ENCODE measurements at places on chromosomes 5 and 9.

DNA sequence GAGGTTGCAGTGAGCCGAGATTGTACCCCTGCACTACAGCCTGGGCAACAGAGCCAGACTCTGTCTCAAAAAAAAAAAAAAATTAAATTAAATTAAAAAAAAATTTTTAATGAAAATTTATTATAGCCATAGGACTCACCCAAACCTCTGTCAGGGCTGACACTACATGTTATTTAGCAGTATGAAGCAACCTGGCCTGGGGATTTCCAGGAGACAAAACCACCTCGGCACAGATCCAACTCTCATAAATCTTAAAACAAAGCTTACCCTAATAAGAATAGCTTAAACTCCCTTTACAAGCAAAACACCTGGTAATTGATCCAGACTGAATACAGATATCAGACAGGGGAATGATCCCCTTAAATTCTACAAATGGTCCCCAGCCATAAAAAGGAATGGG, 38.4 kb downstream of the PPP1R2B start:
- DNase-seq = no peak

DNA sequence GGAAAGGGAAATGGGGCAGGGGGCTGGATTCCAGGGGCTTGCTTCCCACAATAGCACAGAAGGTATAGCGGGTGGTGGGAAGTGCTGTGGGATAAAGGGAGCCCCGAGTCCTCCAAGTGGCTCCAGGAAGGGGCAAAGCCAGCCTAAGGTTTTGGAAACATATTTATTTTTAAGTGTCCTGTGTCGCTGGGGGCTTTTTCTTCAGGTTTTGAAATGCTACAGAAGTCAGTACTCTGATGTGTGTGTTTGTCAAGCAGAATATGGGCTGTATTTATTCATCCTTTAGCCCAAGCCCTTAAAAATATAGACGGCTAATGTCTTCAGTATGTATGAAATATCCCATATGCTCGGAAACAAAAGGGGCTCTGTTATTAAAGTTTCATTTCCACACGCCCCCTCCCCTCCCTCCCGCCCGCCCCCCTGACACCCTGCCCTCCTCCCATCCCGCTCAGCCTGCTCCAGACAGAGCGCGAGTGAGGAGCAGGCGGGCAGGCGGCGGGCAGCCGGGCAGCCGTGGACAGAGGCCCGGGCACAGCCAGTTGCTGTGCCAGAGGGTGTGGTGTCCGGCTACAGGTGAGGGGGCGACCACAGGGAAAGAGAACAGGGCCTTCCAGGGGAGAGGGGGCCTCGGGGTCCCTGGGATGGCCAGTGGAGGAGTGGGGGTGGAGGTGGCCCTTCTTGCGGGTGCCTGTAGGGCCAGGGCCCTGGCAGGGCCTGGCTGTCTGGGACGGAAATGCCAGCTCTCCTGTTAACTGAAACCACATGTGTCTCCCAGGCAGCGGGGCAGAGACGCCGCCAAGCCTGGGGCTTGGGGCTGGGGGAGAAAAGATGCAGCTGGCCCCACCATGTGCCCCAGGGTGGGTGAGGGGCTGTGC, 39.6 kb upstream of the SYNPO start:
- DNase-seq = no peak

DNA sequence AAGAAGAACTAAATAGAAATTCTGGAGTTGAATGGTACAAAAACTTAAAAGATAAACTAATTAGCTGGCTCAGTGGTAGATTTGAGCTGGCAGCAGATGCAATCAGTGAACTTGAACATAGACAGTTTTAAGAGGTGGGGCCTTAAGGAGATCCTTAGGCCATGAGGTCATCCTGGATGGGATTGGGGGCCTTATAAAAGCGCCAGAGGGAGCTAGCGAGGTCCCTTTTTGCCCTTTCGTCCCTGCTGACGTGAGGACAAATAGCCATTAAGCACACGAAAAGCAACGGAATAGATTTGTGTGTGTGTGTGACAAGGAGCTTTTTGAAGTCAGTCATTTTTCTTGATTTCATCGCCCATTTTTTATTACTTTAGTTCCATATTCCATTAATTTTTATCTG, 83.3 kb downstream of the ZNF354C start:
- DNase-seq = peak; percentile 45

GRCh38 chr9:14007190-14007769, 306.7 kb downstream of the NFIB start:
- DNase-seq = no peak

GRCh38 chr5:72503888-72504491, 3.2 kb downstream of the ZNF366 start:
- no peak for DNase-seq

- no peak for DNase-seq
Measured at GRCh38 chr5:122997294-122997693, 39.2 kb downstream of the PPIC start.

DNA sequence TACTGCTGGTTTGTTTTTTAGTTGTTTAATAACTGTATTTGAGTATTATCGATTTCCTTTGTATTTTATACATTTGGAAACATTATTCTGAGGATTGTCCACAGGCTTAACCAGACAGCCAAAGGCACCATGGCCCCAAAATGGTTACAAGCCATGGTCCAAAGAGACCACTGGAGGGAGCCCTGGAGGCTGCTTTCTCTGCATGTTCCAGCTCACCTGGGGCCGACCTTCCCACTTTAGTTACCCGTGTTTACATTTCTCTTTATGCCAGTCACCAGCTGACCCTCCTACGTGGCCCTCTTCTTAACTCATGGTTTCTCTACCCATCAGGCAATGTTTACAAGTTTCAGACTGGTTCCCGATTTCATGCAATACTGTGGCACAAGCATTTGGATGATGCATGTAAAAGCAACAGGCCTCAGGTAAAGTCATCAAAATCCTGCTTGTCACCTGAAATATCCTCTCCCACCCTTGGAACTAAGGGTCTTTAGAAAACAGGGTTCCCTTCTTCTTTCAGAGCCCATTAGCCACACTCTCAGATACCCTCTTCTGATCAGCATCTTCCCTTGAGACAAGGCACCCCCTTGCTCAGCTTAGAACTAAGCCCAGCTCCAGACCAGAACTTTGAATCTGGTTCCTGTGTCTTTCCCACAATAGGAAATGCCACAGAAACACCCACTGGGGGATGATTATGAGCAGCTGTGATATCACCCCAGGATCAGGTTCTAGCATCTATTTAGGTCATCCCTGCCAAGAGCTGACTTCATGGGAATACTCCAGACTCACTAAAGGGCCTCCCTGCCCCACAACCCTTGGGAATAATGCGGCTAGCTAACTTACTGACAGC, 49.9 kb upstream of the GARNL3 start:
- peak; percentile 79 for DNase-seq

DNA sequence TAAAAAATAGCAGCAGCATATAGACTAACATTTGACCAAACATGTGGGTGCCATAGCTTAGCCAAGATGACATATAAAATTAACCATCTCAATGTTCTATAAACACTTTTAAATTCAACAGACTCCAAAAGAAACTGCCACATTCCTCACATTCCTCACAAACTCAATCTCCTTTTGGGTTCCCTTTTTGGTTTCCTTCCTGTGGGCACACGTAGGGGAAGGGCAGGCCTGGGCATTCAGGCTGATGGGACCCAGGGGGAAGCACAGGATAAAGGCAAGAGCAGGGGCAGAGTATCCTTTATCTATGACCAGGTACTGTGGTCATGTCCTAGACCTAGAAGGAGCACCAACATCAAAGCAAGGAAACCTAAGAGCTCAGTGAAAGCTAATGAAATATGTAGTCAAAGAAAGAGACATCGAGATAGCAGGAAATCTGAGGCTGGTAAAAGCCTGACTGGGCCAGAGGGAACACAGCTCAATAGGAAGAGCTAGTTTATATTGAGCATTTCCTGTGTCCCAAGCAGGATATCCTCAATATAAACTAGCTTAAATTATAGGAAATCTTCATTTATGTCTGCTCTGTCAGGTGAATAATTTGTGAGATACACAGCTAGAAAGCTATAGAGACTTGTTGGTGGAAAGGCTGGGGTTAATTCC, 13.6 kb upstream of the ERAP1 start:
- no peak for DNase-seq

DNA sequence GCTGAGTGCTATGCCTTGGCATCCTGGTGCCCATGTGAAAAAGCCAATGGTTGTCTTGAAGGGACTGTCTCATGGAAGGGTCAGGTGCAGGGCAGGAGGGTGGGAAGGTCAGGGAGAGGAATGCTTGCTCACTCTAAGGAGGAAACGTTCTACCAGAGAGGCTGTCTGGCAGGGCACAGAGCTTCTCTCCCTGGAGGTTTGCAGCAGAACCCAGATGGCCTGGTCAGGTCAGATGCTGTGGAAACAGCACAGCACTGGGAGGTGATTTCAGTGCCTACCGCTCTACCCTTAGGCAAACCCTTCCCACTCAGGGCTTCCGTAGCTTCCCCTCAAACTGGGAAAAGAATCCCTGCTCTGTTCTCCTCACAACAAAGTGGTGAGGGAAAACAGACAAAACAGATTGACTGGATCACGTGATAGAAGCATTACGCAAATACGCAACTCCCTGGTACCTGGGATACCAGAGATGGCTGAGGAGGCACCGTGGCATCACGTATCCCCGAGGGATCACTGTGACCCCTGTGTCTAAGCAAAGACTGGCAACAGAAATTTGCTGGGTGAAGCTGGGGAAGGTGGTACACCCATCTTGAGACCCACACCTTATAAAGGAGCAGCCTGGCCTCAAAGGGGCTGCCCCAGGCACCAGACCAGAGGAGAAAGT, 3.9 kb upstream of the MGAT1 start:
- DNase-seq = no peak

DNA sequence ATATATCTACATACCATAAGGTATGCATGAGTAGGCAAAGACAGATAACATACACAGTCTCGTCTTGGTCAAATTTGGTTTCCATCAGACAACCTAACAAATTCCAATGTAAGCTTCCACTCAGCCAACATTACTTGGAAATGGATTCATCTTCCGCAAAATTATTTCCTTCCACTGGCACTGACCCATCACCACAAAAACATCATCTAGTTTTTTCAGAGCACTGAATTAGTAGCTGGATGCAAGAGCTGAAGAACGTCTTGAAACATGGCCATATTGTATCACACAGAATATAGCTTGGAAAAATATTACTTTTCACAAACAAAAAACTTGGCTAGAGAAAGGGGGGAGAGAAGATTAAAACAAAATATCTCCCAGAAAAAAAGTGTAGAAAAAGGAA, 73.5 kb downstream of the EFNA5 start:
- no peak for DNase-seq

DNA sequence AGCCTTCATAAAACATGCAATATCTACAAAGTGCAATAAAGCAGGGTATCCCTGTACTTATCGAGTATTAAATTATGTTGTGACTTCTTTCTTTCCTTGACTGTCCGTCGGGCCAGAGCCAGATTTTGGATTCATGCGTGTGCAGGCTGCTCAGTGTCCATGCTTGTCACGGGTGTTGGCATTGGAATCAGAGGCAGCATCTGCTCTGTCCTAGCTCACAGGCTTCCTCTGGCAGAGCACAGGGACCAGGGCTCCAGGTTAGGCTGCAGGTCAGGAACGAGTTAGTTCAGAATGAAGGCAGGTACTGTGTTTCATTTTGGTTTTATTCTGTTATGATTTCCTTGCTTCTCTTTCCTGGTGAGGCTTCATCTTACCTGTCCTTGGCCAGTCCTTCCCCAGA, 249.8 kb downstream of the AUH start:
- DNase-seq = no peak

DNA sequence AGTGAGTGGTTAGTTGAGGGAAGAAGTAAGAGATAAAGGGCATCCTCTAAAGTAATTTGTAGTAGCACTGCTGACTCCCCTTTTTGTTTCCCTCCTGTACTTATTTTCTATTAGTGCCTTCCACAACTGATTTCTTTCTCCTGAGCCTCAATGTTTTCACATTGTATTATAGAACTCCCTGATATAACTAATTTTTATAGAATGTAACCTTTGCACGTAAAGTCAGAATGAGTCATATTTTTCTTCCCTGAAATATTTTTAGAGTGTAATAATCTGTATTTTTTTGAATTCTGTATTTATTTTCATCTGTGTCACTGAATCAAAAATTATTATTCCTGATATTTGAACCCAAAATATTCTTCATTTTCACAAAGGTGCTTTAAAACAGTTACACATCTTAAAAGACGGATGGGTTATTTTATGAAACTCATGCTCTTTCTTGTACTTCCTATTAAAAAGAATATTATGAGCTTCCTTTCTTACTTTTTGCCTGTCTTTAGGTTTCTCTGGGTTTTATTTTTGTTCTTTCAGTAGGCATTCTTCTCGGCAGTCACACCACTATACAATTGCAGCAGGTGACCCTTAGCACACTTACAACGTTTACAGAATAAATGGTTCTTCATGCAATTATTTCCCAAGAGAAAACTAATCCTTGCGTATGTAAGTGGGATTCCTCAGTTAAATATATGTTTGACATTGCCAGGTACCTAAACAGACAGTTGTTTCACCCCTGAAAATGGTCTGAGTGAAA, 30.5 kb upstream of the DMRTA1 start:
- DNase-seq = no peak

DNA sequence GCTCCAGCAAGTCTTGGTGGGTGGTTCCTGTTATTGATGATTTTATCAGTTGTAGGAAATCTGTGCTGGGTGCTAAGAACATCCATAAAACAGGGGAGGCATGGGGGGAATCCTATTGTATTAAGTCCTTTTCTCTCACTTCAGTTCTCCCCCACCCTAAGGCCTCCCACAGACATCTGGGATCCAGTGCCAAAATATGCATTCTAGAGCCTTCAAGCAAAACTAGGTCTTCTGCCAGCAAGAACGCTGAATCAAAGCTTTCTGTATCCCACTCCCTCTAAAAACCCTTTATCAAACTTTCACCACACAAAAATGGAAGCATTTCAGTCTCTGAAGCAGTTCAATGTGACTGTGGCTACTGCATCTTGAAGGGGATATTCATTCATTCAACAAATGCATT, 281.9 kb downstream of the GAS1 start:
- DNase-seq = no peak

- DNase-seq = no peak
Measured at GRCh38 chr5:148094336-148094735, 30.6 kb downstream of the SPINK5 start.

GRCh38 chr9:107949061-107949460, 459.5 kb upstream of the KLF4 start:
- no peak for DNase-seq

- no peak for DNase-seq
Measured at GRCh38 chr5:179404321-179405053, 59.2 kb upstream of the ADAMTS2 start.

GRCh38 chr5:25892211-25892610, 1146.2 kb downstream of the CDH9 start:
- no peak for DNase-seq

All from HT-29 (cell line).